Cardiac muscle cell (in vitro differentiated cells and primary cell): ENCODE measurements at places on chromosomes 11 and 22.

- DNase-seq, result peak; percentile 54
- no peak overlapping the region for H3K27ac ChIP-seq
- no peaks in the 10 kb centered on the region for H3K36me3 ChIP-seq
- H3K27me3 ChIP-seq, result no peaks in the 10 kb centered on the region
- H3K4me1 ChIP-seq, result no peaks in the 10 kb centered on the region
Observed at GRCh38 chr11:1152316-1153104, 5.2 kb upstream of the MUC5AC start.

GRCh38 chr11:72551571-72551970 lies 117.2 kb upstream of the CLPB start:
- no peak for DNase-seq
- H3K27me3 ChIP-seq, result no peaks in the 10 kb centered on the region
- H3K36me3 ChIP-seq, result no peaks in the 10 kb centered on the region
- H3K27ac ChIP-seq, result no peak overlapping the region
- H3K4me3 ChIP-seq, result no peak overlapping the region

- no peaks in the 10 kb centered on the region for H3K36me3 ChIP-seq
- no peaks in the 10 kb centered on the region for H3K27me3 ChIP-seq
- no peak overlapping the region for H3K4me3 ChIP-seq
- peaks cover 14% of the 10 kb centered on the region for H3K4me1 ChIP-seq
- DNase-seq, result no peak
Observed at GRCh38 chr22:39459681-39460080, 2.9 kb downstream of the MGAT3 start.

GRCh38 chr11:2987881-2988861 lies 4.0 kb downstream of the NAP1L4 start:
- DNase-seq, result no peak
- H3K4me1 ChIP-seq, result peaks cover 25% of the 10 kb centered on the region
- no peaks in the 10 kb centered on the region for H3K27me3 ChIP-seq
- no peak overlapping the region for H3K4me3 ChIP-seq

- peaks cover 9% of the 10 kb centered on the region for H3K4me1 ChIP-seq
- no peak for DNase-seq
- H3K27me3 ChIP-seq, result no peaks in the 10 kb centered on the region
- no peak overlapping the region for H3K27ac ChIP-seq
- no peaks in the 10 kb centered on the region for H3K36me3 ChIP-seq
Observed at GRCh38 chr11:61698173-61698948, 18.2 kb downstream of the DAGLA start.

DNA sequence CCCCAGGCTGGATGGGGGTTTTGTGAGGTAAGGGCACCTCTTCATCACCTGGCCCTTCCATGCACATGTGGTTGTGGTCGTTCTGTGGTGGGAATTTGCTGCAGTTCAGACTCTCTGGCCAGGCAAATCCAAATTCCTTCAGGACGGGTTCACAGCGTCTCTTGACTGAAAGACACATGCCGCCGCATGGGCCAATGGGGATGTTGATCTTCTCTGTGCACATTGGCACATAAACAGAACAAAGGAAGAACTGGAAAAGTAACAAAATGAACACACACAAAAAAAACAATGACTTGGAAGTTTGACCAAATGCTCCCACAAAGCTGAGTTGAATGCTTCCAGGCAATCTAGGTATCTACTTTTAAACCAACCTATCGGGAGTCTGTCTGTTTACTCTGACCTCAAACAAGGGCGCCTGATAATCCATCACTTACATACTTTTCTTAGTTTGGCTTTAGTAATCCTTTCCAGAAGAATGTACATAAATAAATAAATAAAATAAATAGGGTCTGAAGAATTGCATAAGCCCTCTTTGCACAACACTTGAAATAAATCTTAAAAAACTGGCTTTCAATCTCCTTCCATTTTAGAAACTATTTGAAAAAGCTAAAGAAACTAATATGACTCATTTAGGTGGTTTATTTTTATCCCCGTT lies 2.8 kb downstream of the FZD4 start:
- no peak overlapping the region for H3K27ac ChIP-seq
- peaks cover 12% of the 10 kb centered on the region for H3K36me3 ChIP-seq
- no peaks in the 10 kb centered on the region for H3K27me3 ChIP-seq
